Activated T-helper 2 cell treated with anti-CD3 and anti-CD28 coated beads, Interferon-gamma antibody, Interleukin-2, Interleukin-4, amounts not matched to agents 10 μg/mL and 5 μg/mL and 100 μg/mL, durations not matched to agents 14 hours and 24 hours and 36 hours (primary cell): ENCODE measurements at places on chromosomes 12 and 14.

DNA sequence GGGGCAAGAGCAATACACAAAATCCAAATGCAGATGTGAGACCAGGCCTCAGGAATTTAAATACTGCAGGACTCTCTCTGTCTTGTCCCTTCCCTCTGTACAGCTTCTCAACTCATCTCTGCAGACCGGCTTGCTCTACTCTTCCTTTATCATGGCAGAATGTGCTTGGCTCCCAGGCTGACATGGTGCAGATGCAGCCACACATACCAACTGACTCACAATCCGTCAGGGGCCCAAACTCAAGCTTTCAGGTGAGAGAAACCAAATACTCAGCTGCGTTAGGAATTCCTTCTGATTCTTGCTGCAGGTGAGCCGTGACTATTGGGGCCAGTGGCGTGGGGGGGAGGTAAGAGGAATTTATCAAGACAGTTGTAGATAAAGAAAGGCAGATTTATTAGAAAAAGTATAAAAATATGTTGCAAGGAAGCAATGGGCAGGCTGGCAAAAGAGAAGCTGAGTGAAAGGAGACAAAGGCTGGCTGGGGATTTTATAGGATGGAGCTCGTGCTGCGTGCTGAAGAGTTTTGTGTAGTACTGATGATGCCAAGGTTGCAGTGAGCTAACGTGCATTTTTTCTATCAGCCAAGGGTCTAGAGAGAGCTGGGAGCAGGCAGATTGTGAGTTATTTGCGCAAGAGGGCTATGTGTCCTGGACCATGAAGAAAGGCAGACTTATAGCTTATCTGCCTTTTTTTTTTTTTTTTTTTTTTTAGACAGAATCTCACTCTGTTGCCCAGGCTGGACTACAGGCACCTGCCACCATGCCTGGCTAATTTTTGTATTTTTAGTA lies 5.0 kb upstream of the LGALS3 start:
- no peak for DNase-seq

GRCh38 chr14:77505031-77505430 lies 6.4 kb upstream of the ISM2 start:
- no peak for DNase-seq

DNA sequence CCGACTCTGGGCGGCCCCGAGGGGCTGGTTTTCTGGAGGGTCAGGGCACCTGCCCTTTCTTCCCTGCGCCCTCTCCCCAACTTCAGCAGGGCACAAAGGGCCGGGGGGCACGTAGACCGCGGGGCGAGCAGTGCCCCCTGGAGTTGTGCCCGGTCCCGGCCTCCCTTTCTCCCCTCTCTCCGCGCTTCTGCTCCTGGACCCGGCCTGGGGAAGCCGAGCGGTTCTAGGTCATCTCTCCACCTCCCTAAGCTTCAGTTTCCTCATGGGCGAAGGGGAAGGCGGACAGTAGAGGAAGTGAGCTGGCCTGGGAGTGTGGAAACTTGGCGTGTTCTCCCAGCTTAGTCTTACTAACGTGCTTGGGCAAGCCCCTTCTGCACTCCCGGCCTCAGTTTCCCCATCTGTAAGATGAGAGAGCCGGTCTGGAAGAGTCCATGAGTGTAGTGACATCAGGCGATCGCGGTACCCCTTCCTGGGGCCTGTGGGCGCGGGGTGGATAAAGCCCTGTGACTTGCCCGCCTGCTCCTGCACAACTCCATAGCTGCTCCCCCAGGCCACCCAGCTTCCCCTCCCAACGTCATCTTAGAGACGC lies 158.6 kb upstream of the PARP11 start:
- no peak for DNase-seq

GRCh38 chr14:23106747-23107045 lies 1.9 kb upstream of the CIROP start:
- no peak for DNase-seq

DNA sequence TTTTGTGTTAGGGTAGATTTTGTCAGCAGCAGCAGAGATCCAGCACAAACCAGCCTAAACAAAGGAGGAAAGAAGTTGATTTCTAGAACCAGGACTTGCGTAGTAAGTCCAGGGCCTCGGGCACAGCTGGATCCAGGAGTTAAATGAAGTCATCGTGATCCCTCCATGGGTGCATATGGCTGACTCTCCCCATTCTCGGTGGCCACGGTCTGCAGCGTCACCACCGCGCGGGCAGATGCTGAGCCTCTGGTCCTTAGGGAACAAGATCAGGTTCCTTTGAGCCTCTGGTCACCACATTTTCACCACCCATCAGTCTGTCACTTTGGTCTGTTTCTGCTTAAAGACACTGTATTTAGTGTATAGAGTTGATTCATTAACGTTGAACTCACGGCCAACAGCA lies 14.8 kb upstream of the GALNT9 start:
- no peak for DNase-seq

DNA sequence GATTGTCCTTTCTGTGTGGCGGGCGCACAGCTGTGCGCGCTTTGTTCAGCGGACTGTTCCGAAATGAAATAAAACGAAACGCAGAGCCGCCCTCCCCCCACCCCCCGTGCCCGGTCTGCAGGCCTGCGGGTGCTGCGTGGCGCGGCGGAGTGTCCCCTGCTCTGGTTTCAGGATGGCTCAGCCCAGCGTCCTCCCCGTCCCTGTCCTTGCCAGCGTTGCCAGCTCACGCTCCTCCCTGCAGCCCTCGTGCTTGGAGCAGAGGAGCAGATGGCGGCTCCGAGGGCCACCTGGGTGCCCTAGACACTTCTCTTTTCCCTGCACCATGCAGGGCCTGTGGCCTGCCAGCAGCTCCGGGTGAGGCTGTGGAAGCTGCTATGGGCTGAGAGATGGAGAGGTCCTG lies 17.5 kb upstream of the BEGAIN start:
- DNase-seq = no peak

GRCh38 chr12:2108166-2108565 lies 55.4 kb downstream of the CACNA1C start:
- no peak for DNase-seq

DNA sequence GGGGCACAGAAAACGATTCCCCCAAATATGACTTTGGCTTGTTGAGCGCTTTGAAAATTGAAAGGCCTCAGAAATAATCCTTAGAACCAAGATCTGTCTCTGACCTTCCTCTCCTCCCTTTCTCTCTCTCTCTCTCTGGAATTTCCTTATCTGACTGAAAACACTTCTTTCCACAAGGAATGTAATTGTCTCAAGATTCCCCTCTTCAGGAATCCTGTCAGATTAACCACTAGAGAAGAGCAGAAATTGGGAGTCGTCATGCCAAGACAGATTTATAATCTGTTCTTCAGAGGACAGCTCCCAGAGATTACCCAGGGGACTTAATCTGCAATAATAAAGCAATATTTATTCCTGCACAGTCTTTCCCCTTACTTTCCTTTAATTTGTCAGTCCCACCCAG lies 317.6 kb downstream of the ACSS3 start:
- DNase-seq = no peak

- DNase-seq = no peak
Measured at GRCh38 chr14:50823051-50823761, 7.8 kb downstream of the NIN start.

DNA sequence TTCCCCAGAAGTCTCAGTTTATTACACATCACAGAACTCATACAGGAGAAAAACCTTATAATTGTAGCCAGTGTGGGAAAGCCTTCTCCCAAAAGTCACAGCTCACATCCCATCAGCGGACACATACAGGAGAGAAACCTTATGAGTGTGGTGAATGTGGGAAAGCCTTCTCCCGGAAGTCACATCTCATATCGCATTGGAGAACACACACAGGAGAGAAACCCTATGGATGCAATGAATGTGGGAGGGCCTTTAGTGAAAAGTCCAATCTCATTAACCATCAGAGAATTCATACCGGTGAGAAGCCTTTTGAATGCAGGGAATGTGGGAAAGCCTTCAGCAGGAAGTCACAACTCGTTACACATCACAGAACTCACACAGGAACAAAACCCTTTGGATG lies 20.1 kb downstream of the ZNF84 start:
- no peak for DNase-seq
